Mesenteric fat pad (tissue), 1 donor: ENCODE measurements at places on chromosomes 3 and 15. TPM values are rescaled to one million over a fixed set of nuclear protein-coding genes. Genes with fewer than 3 reads are reported as not detected.

ZMYND10 gene
- total RNA-seq, result 0.71 TPM

EFHB gene
- total RNA-seq, result 1.3 TPM

PTX3 gene
- total RNA-seq, result 618 TPM

DNA sequence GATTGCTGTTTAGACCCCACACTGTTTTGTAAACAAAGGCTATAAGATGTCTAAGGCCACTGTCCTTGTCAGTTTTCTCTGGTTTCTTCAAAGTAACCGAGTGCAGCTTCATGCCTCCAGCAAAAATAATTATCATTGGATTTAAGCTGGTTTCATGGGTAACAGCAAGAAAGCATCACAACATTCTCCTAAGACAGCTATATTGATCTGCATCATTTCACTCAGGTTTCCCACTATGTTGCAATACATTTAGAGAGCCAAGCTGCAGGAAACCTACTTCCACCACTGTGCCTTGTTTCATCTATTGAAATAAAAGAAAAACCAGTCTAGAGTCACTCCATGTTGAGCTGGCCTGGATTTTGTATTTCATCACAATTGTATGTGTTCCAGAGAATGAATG lies 351.4 kb downstream of the OXSM start:
- no peak for DNase-seq

DNA sequence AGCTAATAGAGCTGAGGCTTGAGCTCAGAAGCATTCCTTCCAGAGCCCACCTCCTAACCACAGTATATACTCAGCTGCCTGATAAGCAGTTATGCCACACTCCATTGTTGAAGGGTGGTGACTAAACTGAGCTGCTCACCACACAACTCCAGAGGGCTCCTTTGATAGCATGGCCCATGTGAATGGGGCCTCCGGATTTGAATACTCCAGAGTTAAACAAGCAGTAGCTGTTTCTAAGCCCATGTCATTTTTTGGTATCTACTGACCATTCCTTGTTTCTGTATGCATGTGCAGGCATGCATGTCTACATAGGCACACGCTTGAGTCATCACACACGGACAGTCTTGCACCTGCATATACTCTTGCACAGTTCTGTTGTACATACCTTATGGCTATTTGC lies 28.9 kb downstream of the IGSF10 start:
- no peak for DNase-seq
